ENCODE measurements at places on chromosomes 16 and 17.

- DNase-seq, result no peak
- H3K36me3 ChIP-seq, result no peaks in the 10 kb centered on the region
- H3K4me3 ChIP-seq, result no peak overlapping the region
These were observed 44.3 kb downstream of the LCMT1 start for GRCh38 chr16:25155553-25156460.

DNA sequence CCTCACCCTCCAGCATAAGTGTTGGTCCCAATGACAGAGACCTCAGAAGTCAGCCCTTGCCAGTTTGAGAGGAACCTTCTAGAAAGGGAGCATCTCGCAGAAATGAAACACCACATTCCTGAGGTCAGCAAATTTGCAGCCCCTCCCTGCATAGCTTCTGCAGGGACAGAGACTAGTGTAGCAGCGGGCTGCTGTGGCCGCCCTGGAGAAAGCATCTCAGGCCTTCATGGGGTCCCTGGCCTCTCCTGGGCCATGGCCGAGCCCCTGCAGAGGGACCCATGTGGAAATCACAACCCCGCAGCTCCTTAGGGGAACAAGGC, 11.4 kb downstream of the HS3ST6 start:
- H3K27me3 ChIP-seq, result peaks cover 22% of the 10 kb centered on the region
- H3K36me3 ChIP-seq, result no peaks in the 10 kb centered on the region
- no peak overlapping the region for H3K4me3 ChIP-seq
- no peak overlapping the region for H3K27ac ChIP-seq

DNA sequence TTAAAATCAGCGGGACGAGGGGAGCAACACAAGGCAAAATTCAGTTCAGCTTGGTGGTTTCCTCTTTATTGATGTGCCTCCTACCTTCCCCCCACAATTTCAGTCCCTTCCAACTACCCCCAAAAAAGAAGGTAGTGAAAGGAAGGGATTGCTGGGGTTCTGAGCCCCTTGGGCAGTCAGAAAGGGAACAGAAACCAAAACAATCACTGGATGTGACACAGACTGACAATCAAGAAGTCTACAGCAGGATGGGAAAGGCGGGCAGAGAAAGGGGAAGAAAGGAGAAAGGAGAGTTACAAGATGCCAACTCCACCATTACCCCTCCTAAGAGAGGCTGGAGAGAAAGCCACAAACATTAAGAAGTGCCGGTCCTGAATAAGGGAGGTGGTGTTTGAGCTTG, 1.1 kb upstream of the PHF23 start:
- H3K4me3 ChIP-seq, result peak overlapping the region; percentile 89
- no peak for DNase-seq
- H3K36me3 ChIP-seq, result no peaks in the 10 kb centered on the region
- peaks cover 4% of the 10 kb centered on the region for H3K4me1 ChIP-seq
- H3K27ac ChIP-seq, result peak overlapping the region; percentile 99
- no peaks in the 10 kb centered on the region for H3K27me3 ChIP-seq

- H3K36me3 ChIP-seq, result no peaks in the 10 kb centered on the region
- no peaks in the 10 kb centered on the region for H3K27me3 ChIP-seq
- DNase-seq, result no peak
These were observed 832 bp upstream of the SRRM2 start for GRCh38 chr16:2751577-2752034.

- no peak overlapping the region for H3K27ac ChIP-seq
- peaks cover 14% of the 10 kb centered on the region for H3K4me1 ChIP-seq
- H3K36me3 ChIP-seq, result no peaks in the 10 kb centered on the region
- H3K4me3 ChIP-seq, result no peak overlapping the region
These were observed 23.8 kb downstream of the LDHD start for GRCh38 chr16:75092777-75093176.

GRCh38 chr16:83214671-83215070, 587.9 kb downstream of the CDH13 start:
- H3K36me3 ChIP-seq, result no peaks in the 10 kb centered on the region
- H3K27me3 ChIP-seq, result no peaks in the 10 kb centered on the region

Measured in breast epithelium (tissue), 4 donors.